Tibial nerve (tissue), 4 donors: ENCODE measurements at places on chromosomes 2 and 18. TPM values are rescaled to one million over a fixed set of nuclear protein-coding genes. Genes with fewer than 3 reads are reported as not detected.

- H3K36me3 ChIP-seq, result no peaks in the 10 kb centered on the region
- DNase-seq, result no peak
- no peak overlapping the region for H3K27ac ChIP-seq
- no peaks in the 10 kb centered on the region for H3K27me3 ChIP-seq
- H3K4me3 ChIP-seq, result no peak overlapping the region
Measured at GRCh38 chr2:143680885-143681405, 551.7 kb downstream of the ARHGAP15 start.

- H3K4me1 ChIP-seq, result no peaks in the 10 kb centered on the region
- no peak overlapping the region for H3K27ac ChIP-seq
- no peaks in the 10 kb centered on the region for H3K36me3 ChIP-seq
- DNase-seq, result no peak
Measured at GRCh38 chr2:108895188-108895587, 93.8 kb downstream of the EDAR start.

GRCh38 chr2:21234001-21234400 is 110.2 kb downstream of the TDRD15 start:
- no peak for DNase-seq
- no peaks in the 10 kb centered on the region for H3K27me3 ChIP-seq
- no peaks in the 10 kb centered on the region for H3K36me3 ChIP-seq
- H3K4me3 ChIP-seq, result no peak overlapping the region

GRCh38 chr2:164881524-164881923 is 39.9 kb upstream of the COBLL1 start:
- no peaks in the 10 kb centered on the region for H3K27me3 ChIP-seq
- H3K4me3 ChIP-seq, result no peak overlapping the region
- H3K36me3 ChIP-seq, result no peaks in the 10 kb centered on the region
- DNase-seq, result no peak

- H3K27me3 ChIP-seq, result no peaks in the 10 kb centered on the region
- no peaks in the 10 kb centered on the region for H3K4me1 ChIP-seq
- no peak overlapping the region for H3K4me3 ChIP-seq
- no peak overlapping the region for H3K27ac ChIP-seq
- H3K36me3 ChIP-seq, result no peaks in the 10 kb centered on the region
- DNase-seq, result no peak
Measured at GRCh38 chr2:18483896-18484295, 76.6 kb downstream of the RDH14 start.

DNA sequence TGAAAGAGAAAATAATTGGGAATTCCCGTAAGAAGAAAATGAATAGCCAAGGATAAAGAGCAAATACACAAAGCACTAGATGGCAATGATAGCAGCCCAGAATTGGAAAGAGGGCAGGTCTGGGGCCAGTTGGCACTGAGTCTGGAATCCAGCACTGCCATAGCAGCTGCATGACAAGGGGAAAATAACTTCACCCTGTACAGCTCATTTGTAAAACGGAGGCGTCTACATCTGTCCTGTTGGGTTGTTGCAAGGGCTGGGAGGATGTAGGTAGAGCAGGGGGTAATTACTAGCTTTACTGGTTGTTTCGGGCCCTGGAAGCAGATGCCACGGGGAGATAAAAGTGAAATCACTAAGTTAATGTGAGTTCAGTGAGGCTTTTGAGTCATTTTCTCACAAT is 110.0 kb upstream of the RASGRP3 start:
- H3K4me3 ChIP-seq, result no peak overlapping the region
- DNase-seq, result no peak
- H3K36me3 ChIP-seq, result peaks cover 7% of the 10 kb centered on the region
- peak overlapping the region; percentile 22 for H3K27ac ChIP-seq
- H3K27me3 ChIP-seq, result no peaks in the 10 kb centered on the region

DNA sequence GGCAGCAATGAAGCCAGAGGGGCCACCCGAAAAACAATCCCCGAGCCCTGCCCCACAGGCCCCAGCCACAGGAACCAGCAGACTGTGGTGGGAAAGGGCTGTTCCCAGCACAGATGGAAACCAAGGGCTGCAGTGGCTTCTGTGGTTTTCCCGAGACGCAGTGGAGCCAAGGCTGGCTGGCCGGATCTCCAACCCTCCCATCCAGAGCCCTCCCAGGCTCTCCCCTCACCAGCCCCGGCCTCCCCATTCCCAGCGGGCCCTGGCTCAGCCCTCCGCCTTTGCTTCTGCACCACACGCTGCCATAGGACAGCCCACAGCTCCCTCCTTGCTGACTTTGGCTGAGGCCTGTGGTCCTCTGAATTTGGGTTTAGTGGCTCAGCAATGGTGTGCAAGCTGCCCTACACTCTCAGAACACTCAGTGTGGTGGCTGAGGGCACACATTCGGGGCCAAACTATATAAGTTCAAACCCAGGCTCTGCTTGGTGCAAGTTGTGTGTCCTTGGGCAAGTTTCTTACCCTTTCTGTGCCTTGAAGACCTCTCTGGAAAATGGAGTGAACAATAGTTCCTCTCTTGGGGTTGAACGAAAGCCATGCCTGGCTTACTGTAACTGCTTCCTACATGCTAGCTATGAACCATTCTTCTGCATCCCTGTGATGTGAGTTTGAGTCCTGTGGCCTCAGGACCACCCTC is 200.1 kb downstream of the SMAD7 start:
- no peak overlapping the region for H3K4me3 ChIP-seq
- DNase-seq, result no peak
- no peaks in the 10 kb centered on the region for H3K4me1 ChIP-seq
- H3K36me3 ChIP-seq, result no peaks in the 10 kb centered on the region

DNA sequence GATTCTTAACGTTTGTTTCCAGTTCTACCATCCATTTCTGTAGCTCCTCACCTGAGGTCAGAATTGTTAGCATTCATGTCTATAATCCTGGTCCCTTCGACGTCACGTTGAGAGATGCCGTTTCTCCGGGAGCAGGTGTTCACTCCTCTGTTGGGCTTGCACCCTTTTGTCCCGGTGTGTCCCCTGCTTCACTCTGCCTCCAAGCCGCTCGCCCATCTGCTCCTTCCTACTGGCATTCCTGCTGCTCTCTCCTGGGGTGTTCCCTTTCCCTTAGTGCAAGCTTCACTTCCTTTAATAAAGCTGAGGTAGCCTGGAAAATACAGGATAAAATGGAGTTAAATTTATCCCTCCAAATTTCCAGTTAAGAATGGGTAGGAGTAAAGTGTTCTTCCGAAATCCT is 61.9 kb upstream of the CABYR start:
- no peaks in the 10 kb centered on the region for H3K27me3 ChIP-seq
- no peaks in the 10 kb centered on the region for H3K4me1 ChIP-seq
- no peak overlapping the region for H3K4me3 ChIP-seq
- H3K27ac ChIP-seq, result no peak overlapping the region
- DNase-seq, result no peak

DNA sequence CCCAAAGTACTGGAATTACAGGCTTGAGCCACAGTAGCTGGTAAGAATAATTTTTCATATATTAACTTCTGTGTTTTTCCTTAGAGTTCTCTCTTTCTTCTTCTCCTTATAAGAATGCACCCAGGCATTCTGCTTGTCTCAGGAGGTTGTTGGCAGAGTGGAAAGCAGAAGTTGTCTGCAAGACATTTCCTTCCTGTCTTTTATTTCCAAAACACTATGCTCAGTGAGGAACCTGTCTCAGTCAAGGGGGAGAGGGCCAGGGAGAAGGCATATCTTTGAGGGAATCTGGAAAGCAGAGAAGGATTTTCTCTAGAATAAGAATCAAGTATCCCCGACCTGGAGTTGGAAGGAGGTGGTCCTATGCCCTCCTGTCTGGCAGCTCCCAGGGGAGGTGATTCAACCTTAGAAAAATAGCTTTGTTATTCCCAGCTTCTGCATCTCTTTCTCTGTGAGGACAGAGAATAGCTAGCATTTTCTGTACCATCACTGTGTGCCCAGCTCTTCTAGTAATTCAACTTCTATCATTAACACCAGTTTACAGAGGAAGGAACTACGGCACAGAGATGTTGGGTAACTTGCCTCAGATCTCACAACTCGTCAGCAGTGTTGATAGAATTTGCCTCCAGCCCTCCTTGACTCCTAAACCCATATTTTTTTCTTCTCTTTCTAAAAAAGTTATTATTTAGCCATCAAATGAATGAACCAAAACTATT is 3.8 kb upstream of the LPIN2 start:
- H3K4me3 ChIP-seq, result no peak overlapping the region
- H3K4me1 ChIP-seq, result peaks cover 20% of the 10 kb centered on the region
- DNase-seq, result no peak
- H3K36me3 ChIP-seq, result no peaks in the 10 kb centered on the region

DNA sequence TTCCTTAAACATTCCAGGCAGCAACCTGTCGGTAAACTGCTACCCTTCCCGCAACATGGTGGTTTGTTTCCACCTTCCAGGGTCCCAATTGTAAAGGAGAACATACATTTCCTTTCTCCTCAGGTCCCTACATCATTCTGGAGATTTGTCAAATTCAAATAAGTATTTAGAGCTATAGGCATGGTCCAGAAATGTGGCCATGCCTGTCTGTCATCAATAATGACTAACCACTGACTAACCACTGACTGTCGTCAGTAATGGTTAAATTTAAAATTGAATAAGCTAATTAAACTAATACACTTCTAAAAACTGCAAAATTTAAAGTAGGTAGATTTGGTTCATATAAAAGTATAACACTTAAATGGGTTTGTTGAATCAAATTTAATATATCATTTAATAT is 984.0 kb upstream of the SLC39A10 start:
- no peaks in the 10 kb centered on the region for H3K27me3 ChIP-seq
- DNase-seq, result no peak
- no peak overlapping the region for H3K4me3 ChIP-seq
- H3K36me3 ChIP-seq, result no peaks in the 10 kb centered on the region
- no peak overlapping the region for H3K27ac ChIP-seq

DNA sequence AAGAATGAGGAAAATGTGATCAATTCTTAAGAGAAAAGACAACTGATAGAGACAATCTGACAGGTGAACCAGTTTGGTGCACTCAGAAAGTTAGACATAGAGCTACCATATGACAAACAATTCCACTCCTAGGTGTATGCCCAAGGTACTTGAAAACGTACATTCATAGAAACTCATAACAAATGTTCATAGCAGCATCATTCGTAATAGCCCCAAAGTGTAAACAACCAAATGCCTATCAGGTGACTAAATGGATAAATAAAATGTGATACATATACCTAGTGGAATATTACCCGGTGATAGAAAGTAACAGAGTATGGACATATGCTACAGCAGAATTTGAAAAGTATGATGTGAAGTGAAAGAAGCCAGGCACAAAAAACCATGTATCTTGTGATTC is 149.3 kb upstream of the TRIB2 start:
- no peak for DNase-seq
- no peaks in the 10 kb centered on the region for H3K27me3 ChIP-seq

- DNase-seq, result no peak
- H3K36me3 ChIP-seq, result no peaks in the 10 kb centered on the region
- no peaks in the 10 kb centered on the region for H3K27me3 ChIP-seq
- peaks cover 18% of the 10 kb centered on the region for H3K4me1 ChIP-seq
- H3K4me3 ChIP-seq, result no peak overlapping the region
Measured at GRCh38 chr2:46273919-46274318, 23.3 kb upstream of the EPAS1 start.

DNA sequence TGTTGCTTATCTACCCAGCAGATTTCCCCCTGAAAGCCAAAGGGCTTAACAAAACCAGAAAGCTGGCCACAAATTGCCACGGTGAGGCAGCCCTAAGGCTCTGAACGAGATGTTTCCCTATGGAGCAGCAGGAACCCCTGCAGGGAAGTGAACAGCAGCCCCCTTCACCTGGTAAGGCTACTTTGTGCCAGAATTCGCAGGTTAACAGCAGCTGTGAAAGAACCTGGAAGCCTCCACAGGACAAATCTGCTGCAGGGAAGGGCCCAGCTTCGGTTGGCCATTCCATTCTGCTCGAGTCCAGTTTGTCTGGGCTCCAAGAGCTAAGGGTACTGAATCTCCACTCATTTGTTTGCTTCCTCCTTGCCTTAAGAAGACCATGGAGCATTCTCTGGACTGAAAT is 175.3 kb downstream of the PDE11A start:
- DNase-seq, result no peak
- H3K4me1 ChIP-seq, result no peaks in the 10 kb centered on the region
- no peaks in the 10 kb centered on the region for H3K36me3 ChIP-seq
- no peak overlapping the region for H3K4me3 ChIP-seq

- no peaks in the 10 kb centered on the region for H3K27me3 ChIP-seq
- no peaks in the 10 kb centered on the region for H3K4me1 ChIP-seq
Measured at GRCh38 chr2:29894822-29895614, 26.4 kb downstream of the ALK start.

DNA sequence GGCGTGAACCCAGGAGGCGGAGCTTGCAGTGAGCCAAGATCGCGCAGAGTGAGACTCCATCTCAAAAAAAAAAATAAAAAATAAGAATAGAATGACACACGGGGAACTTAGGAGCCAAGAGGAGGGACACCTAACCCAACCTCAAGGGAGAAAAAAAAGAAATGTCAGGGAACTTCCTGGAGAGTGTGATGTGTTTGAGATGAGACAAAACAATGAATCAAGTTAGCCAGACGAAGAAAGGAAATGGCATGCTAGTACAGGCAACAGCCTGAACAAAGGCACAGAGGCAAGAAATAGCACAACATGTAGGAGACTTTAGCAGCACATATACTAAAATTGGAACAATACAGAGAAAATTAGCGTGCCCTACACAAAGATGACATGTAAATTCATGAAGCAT is 36.7 kb upstream of the PAPOLG start:
- DNase-seq, result no peak
- no peaks in the 10 kb centered on the region for H3K4me1 ChIP-seq

GRCh38 chr2:31088504-31089195 is 49.6 kb downstream of the GALNT14 start:
- H3K4me3 ChIP-seq, result no peak overlapping the region
- H3K27me3 ChIP-seq, result no peaks in the 10 kb centered on the region
- no peaks in the 10 kb centered on the region for H3K36me3 ChIP-seq
- no peak for DNase-seq
- H3K27ac ChIP-seq, result no peak overlapping the region

DNA sequence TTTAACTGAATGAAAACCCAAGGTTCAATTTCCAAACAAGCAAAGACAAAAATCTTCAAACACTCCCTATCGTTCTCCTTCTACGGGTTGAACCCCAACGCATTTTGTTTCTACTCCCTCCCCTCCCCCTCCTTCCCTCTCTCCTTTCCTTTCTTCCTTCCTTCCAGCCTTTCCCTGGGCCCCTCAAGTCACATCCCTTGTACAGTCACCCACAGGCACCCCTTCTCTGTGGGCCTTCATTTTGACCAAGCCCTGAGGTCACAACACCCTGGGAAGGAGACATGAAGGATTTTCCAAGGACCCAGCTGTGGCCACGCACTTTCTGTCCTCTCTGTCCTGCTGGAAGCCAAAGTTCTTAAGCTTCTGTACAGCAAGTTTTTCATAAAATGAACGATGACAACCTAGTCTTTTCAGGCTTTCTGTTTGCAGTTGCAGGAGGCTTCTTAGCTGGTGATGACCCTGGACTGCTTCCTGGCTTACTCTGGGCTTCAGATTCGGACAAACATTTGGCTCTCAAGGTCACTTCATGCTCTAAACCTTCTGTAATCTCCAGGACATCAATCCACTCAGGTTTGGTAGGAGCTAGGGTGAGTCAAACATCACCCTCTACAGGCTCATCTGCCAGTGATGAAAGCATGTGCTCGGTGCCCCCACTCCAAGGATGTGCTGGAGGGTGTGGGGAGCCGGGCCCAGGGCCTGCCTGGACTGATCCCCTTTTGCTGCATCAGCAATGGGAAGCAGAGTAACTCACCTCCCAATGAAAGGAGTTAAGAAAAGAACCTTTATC is 25.5 kb downstream of the TMEM247 start:
- no peaks in the 10 kb centered on the region for H3K27me3 ChIP-seq
- H3K4me3 ChIP-seq, result no peak overlapping the region
- H3K4me1 ChIP-seq, result no peaks in the 10 kb centered on the region

The SLC8A1 gene
- 9.2 TPM for total RNA-seq

The ANKRD30B gene
- 11.2 TPM for total RNA-seq

The TMEM163 gene
- not detected for total RNA-seq

The ZNF385B gene
- total RNA-seq, result 1.2 TPM

The BABAM2 gene
- 46.1 TPM for total RNA-seq

The CNRIP1 gene
- 45.0 TPM for total RNA-seq

The CACNB4 gene
- total RNA-seq, result 4.8 TPM

The PROC gene
- not detected for total RNA-seq
